ENCODE measurements at places on chromosomes 7 and 10.

DNA sequence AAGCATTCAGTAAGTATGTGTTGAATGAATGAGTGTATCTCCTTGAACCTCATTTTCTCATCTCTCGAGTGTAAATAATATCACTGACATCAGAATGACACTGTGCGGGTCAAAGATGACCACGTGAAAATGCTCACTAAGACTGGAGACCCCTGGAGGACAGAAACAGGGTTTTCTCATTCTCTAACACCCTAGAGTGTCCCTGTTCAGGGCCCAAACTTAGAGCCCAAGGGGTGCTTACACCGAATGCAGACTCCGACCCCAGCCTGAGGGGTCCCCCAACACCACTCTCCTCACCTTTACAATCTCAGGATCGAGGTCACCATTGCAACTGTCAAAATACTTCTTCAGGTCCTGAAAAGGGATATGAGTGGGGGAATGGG, 1.4 kb downstream of the CDK5 start:
- no peak for DNase-seq

DNA sequence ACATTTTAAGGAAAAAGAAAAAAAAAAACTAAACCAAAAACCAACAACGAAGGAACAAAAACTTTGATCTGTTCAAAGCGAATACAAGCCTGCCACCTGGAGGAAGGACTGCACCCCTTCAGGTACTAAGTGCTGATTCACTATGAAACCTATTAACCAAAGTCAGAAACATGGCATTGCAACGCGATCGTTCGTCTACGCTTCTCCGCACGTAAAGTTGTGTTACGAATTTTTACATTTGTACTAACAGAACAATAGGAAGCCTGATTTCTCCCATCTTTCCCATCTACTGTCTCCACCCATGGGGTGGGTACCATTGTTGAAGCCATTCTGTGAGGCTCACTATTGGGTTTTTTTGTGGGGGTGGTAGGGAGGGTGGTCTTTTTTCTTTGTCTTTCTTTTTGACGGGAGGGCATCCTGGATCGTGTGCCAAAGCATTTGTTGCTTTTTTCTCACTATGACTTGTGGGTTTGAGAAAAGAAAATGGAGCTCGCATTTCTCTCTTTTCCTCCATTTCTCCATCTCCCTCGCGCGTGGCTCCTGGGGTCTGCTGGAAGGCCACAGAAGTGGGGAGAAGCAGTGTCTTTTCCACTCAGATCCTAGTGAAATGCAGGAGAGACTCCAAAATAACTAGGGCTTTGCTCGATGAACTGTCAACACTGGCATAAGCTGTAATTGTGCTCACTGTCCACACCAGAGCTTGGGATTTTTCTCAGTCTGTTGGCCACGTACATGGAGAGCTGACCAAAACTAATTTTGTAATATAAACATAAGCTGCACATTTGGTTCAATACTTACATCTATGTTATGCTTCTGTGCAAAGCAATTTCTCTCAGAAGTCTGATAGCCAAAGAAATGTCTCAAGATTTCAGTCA, 100.9 kb upstream of the YAE1 start:
- peak; percentile 41 for DNase-seq

- DNase-seq: no peak
These were observed 106.2 kb upstream of the DDC start for GRCh38 chr7:50671386-50671785.

DNA sequence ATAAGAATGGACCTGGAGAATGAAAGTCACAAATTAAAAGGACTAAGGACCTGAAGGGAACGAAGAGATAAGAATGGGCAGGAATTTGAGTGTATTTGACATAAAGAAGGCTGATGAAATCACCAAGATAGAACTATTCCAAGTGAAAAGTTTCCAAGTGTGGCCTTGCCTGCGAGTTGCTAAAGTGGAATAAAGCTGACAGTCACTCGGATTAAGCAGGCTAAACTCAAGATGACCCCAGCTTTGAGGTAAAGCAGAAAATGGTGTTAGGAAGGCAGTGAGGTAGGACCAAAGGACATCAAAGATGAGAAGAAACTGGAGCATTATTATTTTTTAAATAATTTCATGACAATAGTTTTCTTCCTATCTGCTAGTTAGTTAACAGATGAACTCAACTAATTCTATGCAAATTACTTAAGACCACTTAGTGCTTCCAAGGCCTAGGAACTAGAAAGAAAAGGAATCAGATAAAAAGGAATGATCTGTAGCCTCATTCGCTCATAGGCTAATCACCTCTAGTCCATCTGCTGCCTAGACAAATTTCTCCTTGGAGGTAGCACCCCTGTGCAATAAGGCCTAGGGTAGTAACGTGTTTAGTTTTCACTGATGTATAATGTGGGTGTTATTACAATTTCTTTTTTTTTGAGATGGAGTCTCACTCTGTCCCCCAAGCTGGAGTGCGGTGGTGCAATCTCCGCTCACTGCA, 34.5 kb downstream of the EZH2 start:
- no peak for DNase-seq

GRCh38 chr7:5528815-5529442, 105.3 kb upstream of the TNRC18 start:
- no peak for DNase-seq

DNA sequence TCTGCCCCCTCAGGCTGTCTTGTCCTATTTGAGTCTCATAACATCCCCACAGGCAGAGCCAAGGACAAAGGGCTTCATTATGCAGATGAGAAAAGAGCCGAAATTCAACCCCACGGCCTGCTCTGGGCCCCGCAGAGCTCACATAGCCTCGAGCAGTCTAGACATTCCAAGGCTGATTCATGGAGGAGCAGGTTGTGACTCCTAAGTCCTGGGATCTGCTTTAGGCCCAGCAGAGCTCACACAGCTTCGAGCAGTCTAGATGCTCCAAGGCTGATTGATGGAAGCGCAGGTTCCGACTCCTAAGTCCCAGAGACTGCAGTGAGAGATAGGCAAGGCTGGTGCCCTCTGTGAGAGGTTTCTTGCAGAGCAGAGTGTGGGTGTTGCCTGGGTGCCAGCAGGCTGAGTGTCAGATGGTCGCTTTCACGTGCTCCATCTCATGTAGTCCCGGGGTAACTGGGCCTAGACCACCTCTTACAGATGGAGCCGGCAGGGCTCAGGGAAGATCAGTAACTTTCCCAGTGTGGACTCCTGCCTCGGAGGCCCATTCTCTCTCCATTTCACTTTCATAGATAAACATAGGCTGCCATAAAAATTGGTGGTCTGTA, 436.1 kb upstream of the FOXK1 start:
- no peak for DNase-seq

DNA sequence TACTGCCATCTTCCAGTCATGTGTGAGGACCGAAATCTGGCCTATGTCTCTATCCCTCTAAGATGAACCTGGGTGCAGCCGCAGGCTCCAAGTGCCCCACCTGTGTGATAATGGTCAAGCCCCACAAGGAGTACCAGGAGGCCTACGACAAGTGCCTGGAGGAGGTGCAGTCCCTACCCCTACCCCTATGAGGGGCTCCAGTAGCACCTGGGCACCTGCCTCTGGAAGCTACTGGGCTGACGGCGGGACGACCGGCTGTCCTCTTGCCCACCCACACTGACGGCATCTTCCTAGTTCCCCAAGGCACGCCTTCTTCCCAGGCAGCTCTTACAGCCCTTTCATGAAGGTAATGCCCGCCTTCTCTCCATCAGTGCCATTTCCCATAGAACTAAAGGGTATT, 47.4 kb downstream of the HOXA1 start:
- no peak for DNase-seq

DNA sequence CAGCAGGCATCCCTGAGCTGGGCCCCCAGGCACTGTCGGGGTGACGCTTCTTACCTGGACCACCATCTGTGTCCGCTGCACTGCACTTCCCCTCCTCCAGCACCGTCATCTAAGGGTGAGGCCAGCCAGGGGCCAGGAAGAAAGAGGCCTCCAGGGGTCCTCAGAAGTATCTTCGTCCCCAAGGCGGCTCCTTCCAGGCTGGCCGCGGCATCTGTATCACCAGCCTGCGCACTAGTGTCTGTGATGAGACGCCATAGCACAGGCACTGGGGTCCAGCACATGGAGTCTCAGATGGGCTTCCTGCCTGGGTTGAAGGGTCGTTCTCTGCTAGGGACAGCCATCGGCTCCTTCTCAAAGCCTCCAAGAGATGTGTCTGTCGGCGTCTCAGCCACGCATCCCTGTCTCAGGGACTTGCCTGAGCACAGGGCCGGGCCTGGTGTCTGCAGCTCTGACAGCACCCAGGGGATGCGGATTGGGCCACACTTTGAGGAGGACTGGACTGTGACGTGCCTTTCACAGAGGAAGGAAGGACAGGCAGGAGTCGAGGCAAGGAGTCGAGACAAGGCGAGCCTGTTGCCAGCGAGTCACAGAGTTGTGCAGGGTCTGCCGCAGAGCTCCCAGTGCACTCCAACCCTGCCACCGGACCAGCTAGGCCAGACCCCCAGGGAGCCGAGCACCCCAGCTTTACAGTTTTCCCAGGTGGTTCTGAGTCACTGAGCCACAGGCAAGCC, 101.5 kb upstream of the DIP2C start:
- DNase-seq: no peak

GRCh38 chr7:25321424-25321823, 93.1 kb upstream of the NPVF start:
- no peak for DNase-seq

DNA sequence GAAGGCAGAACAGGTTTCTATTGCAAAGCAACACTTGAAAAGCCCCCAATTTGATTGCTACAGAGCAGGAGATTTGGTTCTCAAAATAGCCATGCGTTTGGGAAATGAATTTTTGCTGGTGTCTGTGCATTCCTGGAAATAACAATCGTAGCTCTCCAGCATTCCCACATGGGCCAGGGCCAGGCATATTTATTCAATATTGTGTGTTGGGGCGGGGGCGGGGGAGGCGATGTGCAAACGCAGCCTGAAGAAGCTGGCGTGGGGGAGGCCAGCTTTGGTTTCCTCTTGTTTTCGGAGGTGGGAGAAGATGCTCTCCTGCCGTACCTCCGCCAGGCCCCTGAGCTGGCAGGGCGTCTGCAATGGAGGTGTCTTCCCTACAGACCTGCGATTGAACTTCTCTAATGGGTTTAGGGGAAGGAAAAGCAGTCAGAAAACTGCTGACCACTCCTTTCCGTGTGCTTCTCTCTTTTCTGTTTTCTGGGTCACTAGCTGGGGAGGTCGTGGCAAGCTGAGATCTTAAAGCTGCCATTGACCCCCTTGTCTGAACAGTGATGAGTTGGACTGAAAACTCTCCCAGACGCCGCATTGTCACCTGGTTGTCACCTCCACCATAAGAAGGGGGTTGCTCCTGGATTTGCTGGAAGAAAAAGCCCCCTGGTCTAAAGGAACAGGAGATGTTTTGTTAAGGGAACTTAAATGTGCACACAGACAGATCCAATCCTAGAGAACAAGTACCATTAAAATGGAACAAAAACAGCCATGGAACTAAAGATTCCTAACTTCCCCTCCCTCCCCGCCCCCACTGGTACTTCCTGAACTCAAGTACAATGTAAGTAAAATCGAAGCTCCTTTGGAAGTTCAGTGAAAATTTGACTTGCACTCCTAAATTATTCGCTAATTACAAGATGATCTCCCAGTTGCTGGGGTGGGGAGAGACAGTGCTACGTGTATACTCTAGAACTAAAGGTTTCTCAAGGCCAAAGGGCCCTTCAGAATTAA, 56.4 kb upstream of the HABP2 start:
- DNase-seq: no peak

GRCh38 chr7:4663239-4664018, 18.7 kb upstream of the FOXK1 start:
- no peak for DNase-seq

DNA sequence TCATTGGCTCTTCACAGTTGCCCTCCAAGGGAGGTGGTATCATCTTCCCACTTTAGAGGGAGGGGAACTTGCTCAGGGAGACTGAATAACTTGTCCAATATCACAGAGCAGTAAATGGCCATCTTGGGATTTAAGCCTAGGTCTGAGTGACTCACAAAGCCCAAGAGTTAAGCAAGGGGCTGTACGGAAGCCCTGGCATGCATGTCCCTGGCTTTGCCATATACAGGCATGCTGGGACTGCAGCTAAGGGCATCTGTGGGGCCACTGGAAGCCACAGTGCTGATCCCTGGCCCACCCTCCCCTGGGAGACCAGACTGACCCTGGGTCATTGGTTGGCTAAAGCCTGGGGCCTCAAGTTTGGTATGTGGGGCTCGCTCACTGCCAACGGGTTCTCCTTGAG, 3.1 kb downstream of the VSIR start:
- DNase-seq: no peak

DNA sequence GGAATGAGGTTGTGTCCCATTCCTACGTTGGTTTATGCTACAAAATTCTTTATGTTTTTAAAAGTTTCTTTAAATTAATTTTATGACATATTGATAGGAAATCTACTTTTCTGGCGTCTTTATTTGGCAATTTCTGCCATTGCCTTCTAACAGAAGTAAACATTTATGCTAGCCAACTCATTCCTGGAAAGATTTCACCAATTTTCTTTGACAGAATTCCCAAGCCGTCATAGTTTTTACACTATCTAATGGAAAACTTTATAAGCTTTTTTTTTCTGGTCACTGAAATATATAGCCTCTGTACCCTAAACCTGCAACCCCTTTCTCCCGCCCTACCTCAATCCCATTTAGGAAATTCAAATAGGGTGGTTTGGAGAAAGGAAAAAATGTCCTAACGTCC, 6.1 kb upstream of the TCAF1 start:
- DNase-seq: no peak

DNA sequence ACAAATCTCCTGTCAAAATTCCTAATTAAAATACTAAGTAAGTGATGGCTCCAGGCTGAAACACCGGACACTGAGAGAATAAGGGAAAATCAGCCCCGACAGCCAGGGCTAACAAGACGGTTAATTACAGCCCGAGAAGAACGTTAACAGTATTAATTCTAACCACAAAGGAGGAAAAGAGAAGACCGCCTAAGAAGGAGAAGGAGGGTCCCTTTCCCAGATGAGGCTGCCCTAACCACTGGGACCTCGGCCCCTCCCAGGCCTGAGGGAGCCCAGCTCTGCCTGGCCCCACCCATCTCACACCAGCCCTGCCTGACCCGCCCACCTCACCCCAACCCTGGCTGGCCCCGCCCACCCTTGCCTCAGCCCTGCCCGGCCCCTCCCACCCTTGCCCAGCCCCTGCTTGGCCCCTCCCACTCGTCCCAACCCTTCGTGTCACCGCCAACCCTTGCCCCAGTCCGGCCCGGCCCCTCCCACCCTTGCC, 51.3 kb downstream of the PWWP2B start:
- peak; percentile 50 for DNase-seq

All from NCI-H1436 (cell line).